CD4-positive, alpha-beta T cell treated with Interferon gamma for 1 hour (primary cell): ENCODE measurements at places on chromosomes 11 and 22.

DNA sequence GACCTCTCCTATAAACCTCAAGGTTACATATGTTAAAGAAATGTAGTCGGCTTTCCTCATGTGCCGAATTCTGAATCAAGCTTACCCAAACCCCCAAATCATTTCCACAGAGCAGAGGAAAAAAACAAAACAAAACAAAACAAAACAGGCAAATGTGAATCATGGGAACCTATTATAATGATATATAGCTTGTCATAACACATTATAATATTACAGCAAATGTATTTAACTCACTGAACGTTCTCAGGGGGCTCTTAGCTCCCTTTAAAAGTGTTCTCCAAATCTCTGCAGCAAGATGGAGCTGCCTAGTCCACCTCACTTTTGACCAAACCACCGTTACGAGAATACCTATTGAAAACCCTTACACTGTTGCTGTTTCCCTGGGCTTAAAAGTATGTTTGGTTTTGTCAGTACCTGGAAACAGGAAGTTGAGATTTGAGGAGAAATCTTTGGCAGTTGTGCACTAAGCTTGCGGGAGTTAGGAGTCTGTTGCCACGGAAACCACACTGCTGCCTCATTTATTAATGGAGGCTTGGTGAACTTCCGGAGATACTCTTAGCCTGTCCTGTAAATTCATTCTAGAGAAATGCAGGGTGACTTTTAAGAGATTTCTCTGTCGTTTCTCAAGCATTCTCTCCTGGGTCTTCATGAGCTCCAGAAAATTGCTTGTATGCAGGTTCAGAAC lies 167.0 kb upstream of the RASSF10 start:
- DNase-seq, result no peak

GRCh38 chr22:36145881-36146280 lies 14.7 kb downstream of the APOL3 start:
- no peak for DNase-seq

GRCh38 chr11:86660088-86660487 lies 12.3 kb downstream of the ME3 start:
- DNase-seq, result no peak

DNA sequence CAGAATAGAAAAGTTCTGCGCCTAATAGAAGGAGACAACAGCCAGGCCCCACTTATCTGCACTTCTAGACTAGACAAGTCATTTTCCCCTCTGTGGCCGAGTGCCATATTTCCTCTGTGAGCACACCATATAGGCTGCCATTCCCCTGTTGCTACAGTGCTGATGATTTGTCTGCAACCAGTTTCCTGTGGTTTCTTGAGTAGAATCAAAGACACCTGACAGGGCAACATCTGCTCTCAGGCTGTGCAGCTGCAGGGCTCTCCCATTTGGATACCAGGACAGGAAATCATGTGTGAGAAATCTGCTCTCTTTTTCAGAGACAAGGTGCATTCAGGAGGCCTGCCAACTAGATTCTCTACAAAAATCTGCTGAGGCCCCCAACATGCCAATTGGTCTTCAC lies 879.3 kb downstream of the DLG2 start:
- DNase-seq, result no peak

GRCh38 chr11:200224-201003 lies 6.8 kb downstream of the BET1L start:
- DNase-seq, result no peak

DNA sequence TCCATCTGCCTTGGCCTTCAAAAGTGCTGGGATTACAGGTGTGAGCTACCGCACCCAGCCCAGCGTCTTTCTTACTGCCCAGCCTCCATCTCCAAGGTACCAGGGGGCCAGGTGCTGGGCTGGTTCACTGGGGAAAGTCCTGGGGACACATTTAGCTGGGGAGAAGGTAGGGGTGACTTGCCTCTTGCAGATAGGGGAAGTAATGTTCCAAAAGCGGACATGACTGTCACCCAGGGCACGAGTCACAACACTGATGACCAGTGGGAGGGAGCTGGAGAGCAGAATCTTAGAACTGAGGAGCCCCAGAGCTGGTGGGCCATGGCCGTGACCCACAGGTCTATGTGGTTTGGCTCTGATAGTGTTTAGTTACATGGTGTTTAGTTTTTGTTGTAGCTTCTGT lies 2.4 kb upstream of the SLC15A3 start:
- peak; percentile 69 for DNase-seq

DNA sequence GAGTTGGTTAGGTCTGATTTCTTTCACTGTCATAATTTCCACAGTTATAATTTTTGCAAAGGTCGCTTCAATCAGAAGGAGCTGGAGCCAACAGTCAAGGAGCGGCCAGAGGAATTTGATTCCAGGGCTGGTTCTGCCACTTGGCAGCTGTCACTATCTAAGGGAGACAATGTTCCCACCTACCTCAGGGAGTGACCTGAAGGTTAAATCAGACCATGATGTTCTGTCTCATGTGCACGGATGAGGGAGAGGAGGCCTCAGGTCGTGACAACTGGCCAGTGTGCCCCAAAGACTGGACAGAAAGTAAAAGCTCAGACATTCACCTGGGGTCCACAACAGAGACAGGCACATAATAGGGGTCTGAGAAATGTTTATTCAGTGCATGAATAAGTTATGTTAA lies 7.6 kb downstream of the MRGPRD start:
- DNase-seq, result no peak

- no peak for DNase-seq
These were observed 299.7 kb downstream of the TBC1D22A start for GRCh38 chr22:47062126-47062525.

GRCh38 chr11:95700471-95700817 lies 89.1 kb downstream of the FAM76B start:
- no peak for DNase-seq

- no peak for DNase-seq
These were observed 269.6 kb downstream of the MN1 start for GRCh38 chr22:27531782-27532530.

DNA sequence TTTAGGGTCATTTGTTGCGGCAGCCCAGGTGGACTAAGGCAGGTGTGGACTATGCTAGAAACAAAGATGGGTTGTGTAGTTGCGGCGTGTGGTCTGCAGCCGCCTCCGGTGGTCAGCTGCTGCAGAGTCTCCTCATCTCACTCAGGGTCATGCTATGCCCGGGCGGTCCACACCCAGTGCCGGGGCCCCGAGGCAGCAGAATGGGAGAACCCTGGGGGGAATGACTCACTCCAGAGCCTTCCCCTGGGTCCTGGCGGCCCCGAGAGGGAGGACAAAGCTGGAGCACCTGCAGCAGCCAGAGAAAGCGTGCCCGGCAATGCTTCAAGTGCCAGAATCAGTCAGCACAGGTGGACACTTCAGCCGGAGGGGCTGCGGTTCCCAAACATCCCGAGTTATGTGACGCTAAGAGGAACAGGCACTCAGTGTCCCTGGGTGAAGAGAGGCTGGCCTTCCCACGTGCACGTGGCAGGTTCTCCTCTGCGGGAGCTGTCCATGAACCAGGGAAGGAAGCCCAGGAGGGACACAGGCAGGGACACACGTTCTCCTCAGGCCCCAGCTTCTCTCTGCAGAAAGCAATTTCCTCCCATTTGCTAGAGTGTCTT lies 289.6 kb upstream of the B3GAT1 start:
- no peak for DNase-seq

DNA sequence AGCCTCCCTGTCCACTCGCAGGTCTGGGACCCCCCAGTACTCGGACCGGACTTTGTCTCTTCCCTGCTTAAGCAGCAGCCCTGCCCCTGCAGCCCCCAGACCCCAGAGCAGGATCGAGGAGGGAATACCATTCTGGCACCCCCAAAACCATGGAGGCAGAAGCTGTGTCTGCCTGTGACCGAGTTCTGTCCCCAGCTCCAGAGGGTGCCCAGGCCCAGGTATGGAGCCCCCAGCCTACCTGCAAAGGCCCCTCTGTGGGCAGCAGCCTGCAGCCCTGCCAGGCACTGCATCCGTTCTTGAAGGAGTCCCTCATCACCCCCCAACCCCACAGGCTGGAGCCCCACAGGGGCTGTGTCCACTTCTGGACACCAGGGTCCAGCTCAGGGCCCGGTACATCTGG lies 163.8 kb downstream of the BRD1 start:
- DNase-seq, result no peak

GRCh38 chr11:40166892-40167291 lies 1292.6 kb downstream of the LRRC4C start:
- DNase-seq, result no peak

- DNase-seq, result no peak
These were observed 2.2 kb downstream of the PAK1 start for GRCh38 chr11:77471558-77472193.

DNA sequence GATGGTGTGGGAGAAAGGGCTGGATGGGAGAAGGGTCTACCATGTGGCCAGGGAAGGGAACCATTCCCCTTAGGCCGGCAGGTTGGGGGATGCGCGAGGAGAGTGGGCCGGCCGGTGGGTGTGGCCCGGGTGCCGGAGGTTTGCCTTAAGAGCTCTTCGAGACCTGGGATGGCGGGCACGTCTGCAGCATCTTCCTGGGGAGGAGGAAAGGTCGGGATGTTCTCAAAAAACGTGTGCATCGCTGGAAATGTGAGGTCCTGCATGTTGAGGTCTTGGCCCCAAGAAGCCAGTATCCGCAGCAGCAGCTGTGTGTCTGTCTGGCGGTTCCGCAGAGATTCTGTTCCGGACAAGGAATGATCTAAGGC lies 1.4 kb downstream of the NAV2 start:
- DNase-seq, result no peak

DNA sequence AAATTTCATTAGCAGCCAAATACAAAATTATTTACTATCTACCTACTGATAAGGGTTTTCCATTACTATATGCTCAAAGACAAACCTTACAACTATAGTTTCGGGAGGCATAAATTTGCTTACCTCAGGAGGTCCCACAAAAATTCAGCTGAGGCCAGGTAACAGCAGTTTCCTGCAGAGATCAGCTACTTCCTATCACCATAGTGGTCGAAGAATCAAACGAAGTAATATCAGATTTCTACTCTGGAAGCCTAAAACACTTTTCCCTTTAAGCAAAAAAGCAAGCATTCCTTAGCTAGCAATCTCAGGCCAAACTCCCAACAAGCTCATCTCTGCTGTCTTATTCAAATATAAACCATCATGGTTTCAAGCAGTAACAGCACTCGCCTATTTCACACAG lies 3.1 kb downstream of the NAP1L4 start:
- DNase-seq, result no peak

DNA sequence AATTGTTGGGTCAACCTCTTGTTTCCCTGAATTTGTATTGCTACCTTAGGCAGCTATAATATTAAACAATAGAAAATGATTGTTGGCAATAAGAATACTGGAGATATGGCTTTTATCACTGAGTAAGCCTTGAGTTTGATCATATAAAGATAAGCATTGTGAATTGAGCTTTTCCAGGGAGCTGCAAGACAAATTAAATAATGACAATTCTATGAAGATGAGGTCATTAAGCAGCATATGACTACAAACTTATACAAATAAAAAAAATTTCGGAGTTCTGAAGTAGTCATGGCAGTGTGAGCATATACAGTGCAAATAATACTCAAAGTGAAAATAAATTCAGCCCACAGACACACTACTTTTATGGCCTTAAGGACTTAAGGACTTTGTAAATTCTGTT lies 161.1 kb upstream of the ANO5 start:
- DNase-seq, result no peak

GRCh38 chr22:45582955-45583320 lies 80.3 kb downstream of the FBLN1 start:
- DNase-seq, result no peak

DNA sequence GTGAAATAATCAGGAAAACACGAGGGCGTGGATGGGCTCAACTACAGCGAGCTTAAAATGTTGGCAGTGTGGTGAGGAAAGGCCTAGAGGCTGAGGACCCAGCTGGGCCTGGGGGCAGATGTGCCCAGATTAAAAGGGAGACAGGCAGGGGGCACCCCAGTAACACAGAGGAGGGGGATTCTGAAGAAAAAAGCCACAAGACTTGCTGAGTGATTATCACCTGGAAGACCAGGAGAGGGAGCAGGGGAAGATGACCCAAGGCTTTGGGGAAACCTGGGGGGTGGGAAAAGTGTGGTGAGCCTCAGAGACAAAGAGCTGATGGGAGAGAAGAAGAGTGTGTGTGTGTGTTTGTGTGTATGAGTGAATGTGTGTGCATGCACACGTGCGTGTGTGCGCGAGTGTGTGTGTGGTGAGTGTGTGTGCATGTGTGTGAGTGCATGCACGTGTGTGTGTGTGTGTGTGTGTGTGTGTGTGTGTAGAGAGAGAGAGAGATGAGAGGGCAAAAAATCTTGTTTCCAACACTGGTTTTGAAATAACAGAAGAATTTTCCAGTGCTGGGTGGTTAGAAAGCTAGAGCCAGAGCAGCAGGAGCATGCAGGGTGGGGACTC lies 500.5 kb downstream of the BUD13 start:
- no peak for DNase-seq

DNA sequence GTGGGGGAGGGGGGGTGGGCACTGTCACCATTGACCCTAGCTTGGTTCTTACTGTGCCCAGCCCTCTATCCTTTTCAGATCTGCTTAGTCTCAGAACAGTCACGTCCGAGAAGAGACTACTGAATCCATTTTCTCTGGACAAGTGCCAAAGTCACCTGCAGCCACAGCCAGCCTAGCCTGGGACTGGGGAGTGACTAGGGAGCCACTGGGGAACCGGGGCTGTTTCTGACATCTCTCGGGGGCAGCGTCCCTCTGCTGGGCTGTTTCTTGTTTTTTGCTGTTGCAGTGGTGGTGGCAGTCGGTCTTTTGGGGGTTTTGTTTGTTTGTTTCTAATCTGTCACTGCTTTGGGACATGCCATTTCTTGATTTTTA lies 8.7 kb downstream of the SLC37A2 start:
- no peak for DNase-seq

- DNase-seq, result no peak
These were observed 597 bp upstream of the PLXNB2 start for GRCh38 chr22:50307890-50308596.

DNA sequence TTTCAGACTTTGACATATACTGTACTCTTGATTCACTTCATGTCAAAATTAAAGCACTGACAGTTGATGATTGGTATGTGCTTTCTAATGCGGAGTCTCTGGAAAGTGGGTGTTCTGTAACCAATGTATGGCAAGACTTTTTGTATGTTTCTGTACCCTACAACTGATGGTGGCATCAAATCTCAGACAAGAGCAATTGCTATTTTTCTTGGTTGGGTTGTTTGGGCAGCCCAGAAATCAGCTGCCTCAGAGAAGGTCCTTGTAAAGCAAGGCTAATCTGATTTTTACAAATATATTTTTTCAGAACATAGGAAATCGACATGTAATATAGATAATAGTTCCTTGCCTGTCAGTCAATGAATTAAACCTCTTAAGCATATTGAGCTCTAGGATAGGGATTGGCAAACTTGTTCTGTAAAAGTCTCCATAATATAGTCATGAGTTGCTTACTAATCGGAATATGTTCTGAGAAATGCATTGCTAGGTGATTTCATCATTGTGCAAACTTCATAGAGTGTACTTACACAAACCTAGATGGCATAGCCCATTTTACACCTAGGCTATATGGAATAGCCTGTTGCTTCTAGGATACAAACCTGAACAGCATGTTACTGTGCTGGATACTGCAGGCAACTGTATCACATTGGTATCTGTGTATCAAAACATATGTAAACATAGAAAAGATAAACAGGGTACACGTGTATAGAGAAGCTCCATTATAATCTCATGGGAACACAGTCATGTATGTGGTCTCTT lies 10.2 kb upstream of the OOSP4A start:
- no peak for DNase-seq
